Endothelial cell of umbilical vein (primary cell): ENCODE measurements at places on chromosomes 2 and 18. TPM values are rescaled to one million over a fixed set of nuclear protein-coding genes. Genes with fewer than 3 reads are reported as not detected.

PRR30 gene
- total RNA-seq = not detected in 2 replicates

HOXD1 gene
- total RNA-seq = 10.4 and 14.1 TPM in 2 replicates

WDR7 gene
- 19.0 and 19.2 TPM in 2 replicates for total RNA-seq

SERTAD2 gene
- 11.2 and 12.0 TPM in 2 replicates for total RNA-seq

EIF2AK3 gene
- 17.3 and 17.5 TPM in 2 replicates for total RNA-seq

DNA sequence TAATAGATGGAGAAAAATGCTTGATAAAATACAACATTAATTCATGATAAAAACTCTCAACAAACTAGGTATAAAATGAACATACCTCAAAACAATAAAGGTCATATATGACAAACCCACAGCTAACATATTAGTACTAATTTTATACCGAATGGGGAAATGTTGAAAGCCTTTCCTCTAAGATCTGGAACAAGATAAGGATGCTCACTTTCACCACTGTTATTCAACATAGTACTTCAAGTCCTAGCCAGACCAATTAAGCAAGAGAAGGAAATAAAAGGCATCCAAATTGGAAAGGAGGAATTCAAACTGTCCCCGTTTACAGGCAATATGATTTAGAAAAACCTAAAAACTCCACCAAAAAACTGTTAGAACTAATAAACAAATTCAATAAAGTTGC is 61.5 kb upstream of the CTIF start:
- DNase-seq = no peak

DNA sequence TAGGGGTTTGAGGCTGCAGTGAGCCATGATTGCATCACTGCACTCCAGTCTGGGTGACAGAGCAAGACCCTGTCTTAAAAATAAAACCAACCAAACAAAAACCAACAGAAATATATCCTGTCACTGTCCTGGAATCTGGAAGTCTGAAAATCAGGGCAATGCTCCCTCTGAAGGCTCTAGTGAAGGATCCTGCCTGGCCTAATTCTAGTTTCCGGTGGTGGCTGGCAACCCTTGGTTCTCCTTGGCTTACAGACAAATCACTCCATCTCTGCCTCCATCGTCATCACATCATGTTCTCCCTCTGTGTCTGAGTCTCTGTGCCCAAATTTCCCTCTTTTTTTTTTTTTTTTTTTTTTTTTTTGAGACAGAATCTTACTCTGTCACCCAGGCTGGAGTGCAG is 15.9 kb upstream of the VPS4B start:
- DNase-seq = no peak

- peak; percentile 91 for DNase-seq
These were observed 207.5 kb upstream of the EPHA4 start for GRCh38 chr2:221779614-221780067.

- DNase-seq = peak; percentile 18
These were observed 85.5 kb downstream of the AGPS start for GRCh38 chr2:177478029-177478428.

GRCh38 chr18:36905571-36905970 is 76.6 kb downstream of the KIAA1328 start:
- no peak for DNase-seq

- no peak for DNase-seq
These were observed 134.0 kb downstream of the CTIF start for GRCh38 chr18:48672671-48673340.

DNA sequence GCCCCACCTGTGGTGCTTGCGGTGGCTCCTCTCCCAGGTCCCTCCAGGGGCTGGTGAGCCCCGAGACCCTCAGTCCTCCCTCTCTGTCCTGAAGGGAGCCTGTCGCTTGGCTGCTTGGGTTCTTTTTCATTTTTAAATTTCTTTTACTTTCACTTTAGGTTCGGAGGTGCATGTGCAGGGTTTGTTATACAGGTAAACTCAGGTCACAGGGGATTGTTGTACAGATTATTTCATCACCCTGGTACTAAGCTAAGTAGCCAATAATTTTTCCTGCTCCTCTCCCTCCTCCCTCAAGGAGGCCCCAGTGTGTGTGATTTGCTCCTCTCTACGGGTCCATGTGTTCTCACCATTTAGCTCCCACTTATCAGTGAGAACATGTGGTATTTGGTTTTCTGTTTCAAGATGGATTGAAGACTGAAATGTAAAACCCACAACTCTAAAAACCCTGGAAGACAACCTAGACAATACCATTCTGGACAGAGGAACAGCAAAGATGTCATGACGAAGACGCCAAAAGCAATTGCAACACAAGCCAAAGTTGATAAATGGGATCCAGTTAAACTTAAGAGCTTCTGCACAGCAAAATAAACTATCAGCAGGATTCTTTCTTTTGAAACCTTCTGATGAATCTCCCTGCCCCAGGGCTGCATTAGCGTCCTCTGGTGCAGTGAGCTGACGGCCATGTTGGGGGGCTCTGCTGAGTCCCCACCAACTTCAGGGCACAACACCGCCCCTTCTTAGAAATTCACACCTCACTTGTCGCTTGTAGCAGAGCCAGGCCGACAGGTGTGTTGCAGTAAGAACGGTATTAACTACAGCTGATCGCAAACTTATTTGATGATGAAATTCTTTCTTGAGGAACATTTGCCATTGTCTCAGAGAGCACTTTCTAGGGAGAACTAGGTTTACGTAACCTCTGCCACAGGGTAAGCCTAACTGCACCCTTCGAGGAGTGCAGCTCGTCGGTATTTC is 135.3 kb downstream of the ZNF236 start:
- no peak for DNase-seq

GRCh38 chr2:163471947-163472346 is 263.9 kb downstream of the FIGN start:
- peak; percentile 18 for DNase-seq

DNA sequence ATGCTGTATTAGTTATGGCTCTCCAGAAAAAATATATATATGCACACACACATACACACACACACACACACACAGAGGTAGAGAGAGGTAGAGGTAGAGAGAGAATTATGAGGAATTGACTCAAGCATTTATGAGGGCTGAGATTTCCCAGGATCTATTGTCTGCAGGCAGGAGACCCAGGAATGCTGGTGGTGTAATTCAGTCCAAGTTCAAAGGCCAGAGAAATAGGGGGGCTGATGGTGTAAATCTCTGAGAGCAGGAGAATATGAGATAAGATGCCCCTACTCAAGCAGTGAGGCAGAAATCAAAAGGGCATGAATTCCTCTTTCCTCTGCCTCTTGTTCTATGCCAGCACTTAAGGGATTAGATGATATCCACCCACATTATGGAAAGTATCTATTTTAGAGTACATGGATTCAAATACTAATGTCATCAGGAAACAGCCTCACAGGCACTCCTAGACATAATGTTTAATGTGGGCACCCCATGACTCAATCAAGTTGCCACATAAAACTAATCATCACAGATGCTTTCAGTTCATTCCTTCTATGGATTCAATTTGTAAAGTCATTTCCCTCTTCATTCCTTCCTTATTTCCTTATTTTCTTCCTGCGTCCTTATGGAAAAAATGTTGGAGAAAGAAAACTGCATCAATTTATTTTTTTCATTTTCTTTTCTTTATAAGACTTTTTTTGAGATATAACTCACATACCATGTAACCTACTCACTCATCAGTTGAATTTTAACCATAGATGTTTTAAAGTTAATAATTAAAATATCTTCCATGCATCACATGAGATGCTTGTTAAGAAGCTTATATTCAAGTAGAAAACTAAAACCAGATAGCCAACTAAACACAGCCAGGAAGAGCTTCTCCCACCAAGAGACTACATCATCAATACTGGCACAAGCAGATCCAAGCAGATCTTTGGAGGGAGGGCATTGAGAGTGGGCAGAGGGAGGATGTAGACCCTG is 406.2 kb downstream of the MBD2 start:
- no peak for DNase-seq

DNA sequence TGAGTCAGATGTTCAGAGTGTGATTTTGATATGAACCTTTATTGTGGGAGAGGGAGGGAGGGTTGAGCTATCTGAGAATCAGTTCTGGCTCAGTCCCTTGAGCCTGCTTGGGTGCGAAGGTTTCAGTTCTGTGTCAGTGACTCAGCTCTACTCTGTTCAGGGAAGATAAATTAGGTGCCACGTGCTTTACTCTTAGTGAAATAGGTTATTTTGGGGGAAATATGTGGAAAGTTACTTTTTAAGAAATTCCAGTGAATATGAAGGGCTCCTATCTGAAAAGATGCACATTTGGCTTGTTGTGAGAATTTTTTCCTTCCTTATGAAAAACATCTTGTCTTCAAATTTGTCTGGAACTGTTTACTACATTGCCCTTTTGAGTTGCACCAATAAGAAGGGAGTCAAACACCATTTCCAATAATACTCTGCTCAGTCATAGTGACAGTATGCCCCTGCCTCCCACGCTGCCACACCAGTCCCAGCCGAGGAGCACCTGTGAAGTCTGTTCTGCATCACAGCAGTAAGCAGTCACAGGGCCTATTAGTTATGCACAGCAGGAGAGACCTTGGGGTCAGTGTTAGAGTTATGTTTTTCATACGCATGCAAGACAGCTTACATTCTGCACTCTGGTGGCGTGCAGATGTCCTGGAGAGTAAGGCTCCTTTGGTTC is 32.8 kb upstream of the DNAH7 start:
- no peak for DNase-seq

GRCh38 chr18:67305466-67305865 is 211.1 kb downstream of the DSEL start:
- peak; percentile 65 for DNase-seq

DNA sequence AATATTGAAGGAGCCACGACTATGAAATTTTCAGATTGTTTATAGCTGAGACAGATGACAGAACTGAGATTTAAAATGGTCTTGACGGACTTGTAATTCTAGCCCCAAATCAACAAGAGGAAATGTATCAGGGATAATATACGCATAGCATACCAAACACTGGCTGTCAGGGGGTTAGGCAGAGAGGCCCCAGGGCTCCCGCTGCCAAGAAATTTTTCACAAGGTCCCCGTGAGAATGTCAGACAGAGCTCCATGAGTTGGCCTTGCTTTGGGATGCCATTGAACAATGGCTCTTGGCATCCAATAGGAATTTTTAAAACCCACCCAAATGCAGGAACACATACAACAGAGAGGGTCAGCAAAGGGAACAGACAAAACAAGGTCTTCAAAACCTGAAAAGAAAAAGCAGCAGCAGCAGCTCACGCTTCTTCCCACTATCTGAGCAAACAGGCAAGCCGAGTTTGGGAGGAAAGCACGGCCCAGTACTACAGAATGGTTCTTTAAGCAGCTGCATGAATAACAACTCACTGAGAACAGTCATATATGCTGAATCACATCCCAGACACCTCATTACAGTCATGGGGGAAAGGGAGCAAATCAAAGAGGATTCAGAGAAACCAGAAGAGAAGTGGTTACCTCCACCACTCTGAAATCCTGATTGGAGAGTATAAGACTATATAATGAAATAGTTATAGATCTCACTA is 445.6 kb downstream of the RND3 start:
- peak; percentile 58 for DNase-seq

- DNase-seq = no peak
These were observed 23.1 kb downstream of the STARD7 start for GRCh38 chr2:96185516-96185915.

DNA sequence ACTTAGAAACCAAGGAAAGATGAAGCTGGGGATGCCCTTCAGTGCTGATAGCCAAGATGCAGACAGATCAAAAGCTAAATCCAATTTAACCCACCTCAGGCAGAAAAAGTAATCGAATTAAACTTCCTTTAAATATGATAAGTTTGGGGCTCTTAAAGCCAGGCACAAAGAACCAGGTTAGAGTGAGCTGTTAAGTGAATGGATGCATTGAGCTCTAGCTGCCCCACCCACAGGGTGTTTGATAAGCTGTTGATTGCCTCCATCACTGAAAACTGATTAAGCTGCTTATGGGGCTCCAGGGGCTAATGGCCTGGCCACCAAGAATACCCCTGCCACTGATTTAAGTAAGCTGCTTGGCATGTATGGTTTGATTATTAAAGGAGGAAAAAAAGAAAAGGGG is 119.8 kb downstream of the PLEKHM3 start:
- DNase-seq = no peak

- DNase-seq = no peak
These were observed 43.7 kb downstream of the POU3F3 start for GRCh38 chr2:104897515-104898184.

DNA sequence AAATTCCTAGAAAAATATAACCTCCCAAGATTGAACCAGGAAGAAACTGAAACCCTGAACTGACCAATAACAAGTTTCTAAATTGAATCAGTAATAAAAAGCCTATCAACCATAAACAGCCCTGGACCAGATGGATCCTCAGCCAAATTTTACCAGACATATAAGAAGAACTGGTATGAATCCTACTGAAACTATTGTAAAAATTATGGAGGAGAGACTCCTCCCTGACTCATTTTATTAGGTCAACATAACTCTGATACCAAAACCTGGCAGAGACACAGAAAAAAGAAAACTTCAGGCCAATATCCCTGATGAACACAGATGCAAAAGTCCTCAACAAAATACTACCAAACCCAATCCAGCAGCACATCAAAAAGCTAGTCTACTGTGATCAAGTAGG is 11.3 kb downstream of the NT5C1B start:
- DNase-seq = no peak

GRCh38 chr2:52724585-52724984 is 1043.0 kb upstream of the CHAC2 start:
- DNase-seq = no peak

DNA sequence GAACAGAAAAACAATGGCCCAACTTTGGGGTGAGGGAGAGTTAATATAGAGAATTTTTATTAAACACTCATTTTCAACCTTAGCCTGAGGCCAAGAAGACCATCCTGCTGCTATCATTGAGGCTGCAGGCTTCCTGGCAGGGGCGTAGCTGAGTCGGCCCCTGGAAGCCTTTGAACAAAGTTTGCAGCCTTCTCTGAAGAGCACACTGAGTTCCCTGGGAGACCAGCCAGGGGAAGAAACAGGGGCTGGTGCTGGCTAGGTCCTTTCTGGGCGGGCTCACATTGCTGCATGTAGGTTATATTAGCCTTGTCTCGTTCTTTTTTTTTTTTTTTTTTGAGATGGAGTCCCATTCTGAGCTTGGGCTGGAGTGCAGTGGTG is 126.8 kb upstream of the HS6ST1 start:
- DNase-seq = no peak

DNA sequence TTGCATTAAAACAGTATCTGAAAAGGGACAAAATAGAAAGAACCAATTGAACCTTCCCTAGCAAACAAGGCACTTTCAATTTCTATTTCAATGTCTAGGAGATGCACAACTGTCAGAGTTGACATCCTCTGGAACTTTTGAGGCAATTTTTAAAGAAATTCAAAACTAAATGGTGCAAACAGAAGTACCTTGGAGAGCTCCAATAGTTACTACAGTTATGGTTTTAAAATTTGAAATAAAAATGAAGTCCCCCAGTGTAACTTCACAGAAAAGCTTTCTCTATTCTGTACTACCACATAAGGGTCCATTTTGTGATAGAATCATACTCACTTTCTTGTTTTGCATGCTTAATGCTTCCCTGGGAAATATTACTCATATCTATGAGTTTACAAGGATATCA is 162.1 kb downstream of the KCNH7 start:
- peak; percentile 1 for DNase-seq
